Naive B cell (primary cell): ENCODE measurements at places on chromosomes 3 and 15.

DNA sequence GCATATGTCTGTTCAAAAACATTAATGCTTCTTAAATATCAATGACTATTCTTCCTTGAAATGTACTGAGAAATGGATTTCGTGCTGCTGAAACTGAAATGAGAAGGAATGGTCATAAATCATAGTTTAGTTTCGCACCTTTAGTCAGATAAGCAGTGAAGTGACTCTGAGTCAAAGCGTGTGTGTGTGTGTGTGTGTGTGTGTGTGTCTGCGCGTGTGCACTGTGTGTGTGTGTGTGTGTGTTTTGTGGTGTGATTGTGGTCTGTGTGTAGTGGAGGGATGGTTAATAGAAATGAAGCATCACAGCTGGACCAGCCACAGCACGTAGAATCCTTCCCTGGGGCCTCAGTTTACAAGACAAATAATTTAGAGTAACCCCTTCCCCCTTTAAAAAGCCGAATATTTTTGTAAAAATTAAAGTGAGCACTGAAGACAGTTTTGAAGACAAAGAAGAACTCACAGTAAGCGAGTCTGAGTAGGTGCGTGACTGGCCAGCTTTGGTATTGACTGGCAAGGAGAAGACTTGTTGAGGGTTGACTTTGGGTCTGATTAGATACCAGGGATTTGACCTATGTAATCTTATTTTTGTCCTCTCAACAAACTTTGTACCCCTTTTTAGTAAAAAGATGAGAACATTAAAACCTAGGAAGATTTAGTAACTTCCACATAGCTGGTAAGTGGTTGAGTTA is 202.0 kb upstream of the IL12A start:
- no peak for DNase-seq

GRCh38 chr3:170178651-170179050 is 2.9 kb downstream of the PHC3 start:
- no peak for DNase-seq

DNA sequence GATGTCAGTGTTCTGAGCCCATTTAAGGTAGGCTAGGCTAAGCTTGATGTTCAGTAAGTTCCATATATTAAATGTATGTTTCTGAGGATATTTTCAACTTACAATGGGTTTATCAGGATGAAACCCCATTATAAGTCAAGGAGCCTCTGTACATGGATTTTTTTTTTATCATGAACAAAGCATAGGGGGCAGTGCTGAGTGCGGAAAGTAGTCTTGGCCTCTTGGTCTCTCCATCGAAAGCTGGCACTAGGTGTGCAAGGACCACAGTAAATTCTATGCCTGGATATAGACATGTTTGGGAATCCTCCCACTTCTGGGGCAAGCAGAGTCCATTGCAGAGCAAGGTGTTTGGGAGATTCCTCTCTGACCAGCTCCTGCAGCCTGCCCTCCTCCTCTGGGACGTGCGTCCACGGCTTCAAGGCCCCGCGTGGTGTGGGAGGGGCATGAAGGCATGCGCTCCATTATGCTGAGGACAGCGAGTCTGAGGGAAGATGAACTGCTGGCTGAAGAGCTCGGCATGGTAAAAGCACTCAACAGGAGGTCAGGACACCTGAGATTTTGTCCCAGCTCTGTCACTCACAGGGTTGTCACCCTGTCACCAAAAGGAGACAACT is 122.9 kb upstream of the LIPC start:
- no peak for DNase-seq

GRCh38 chr15:25787381-25787780 is 75.7 kb downstream of the ATP10A start:
- DNase-seq = no peak

GRCh38 chr3:133927540-133928066 is 31.9 kb upstream of the RAB6B start:
- DNase-seq = peak; percentile 87

DNA sequence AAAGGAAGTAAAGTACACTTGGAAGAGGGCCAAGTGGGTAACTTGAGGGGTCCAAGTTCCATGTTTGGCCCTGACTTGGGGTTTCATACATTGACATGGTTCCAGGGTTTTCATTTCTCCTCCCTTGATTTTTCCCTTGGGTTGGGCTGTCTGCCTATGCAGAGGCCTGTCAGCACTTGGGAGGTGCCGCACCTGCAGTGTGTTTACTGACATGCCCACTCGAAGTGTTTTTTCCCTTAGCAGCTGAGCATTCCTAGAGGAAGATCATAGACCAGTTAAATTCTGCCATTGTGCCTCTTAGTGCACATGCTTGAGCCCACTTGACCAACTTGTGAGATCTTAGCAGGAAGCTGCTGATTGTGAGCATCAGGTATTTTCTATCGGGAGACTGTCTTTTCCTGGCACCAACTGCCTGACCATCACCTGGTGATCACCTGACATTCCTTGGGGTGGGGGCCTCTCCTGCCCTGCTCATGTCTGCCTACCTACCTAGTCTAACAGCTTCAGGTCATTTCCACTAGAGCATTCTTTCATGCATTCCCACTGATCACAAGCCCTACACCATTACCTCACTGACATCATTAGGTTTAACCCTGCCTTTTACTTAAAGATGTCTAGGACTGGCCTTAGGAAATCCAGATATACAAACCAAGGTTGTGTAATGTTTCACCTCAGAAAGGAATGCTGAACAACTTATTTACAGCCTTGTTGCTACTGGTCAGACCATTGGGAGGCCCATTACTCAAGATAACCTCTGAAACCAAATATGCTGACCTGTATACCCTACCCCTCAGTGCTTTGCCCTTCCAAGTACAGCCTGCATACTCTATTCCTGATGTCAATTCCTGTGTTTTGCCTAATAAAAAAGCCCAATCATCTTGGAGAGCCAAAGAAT is 68.3 kb downstream of the CD47 start:
- DNase-seq = no peak

- DNase-seq = no peak
Measured at GRCh38 chr3:172987273-172987672, 153.8 kb downstream of the SPATA16 start.

DNA sequence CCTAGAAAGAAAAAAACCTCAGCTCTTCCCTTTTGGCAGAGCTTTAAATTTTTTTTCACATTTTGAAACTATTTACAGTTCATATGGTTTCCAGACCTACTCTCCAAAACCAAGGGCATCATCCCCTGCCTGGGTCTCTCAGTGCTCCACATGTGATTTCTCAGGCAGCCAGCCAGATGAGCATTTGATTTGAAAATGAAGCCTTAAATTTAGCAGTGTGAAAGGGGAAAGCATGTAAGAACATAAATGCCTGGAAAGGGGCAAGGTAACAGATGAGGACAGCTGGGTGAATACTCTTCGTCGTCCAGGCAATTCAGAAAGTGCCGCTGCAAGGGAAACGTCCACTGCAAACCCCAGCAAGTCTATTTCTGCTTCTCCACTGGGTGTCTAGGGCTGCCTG is 94.8 kb downstream of the ATP8B4 start:
- no peak for DNase-seq

DNA sequence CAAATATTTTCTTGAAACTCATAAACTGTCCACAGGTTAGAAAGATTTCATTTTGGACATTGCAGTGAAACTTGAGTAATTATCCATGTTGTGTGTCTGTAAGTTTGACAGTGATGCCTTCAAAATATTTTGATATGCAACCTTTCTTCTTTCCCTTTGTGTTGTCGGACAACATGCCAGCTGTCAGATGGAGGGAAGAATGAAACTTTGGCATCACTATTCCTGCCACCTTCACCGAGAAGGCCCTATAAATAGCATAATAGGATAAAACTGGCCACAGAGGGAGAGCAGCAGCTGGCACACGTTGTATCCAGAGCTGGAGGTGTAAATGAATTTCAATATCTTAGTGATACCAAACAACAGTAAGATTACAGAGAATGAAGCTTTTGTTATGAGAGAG is 436.7 kb upstream of the CFAP20DC start:
- no peak for DNase-seq

DNA sequence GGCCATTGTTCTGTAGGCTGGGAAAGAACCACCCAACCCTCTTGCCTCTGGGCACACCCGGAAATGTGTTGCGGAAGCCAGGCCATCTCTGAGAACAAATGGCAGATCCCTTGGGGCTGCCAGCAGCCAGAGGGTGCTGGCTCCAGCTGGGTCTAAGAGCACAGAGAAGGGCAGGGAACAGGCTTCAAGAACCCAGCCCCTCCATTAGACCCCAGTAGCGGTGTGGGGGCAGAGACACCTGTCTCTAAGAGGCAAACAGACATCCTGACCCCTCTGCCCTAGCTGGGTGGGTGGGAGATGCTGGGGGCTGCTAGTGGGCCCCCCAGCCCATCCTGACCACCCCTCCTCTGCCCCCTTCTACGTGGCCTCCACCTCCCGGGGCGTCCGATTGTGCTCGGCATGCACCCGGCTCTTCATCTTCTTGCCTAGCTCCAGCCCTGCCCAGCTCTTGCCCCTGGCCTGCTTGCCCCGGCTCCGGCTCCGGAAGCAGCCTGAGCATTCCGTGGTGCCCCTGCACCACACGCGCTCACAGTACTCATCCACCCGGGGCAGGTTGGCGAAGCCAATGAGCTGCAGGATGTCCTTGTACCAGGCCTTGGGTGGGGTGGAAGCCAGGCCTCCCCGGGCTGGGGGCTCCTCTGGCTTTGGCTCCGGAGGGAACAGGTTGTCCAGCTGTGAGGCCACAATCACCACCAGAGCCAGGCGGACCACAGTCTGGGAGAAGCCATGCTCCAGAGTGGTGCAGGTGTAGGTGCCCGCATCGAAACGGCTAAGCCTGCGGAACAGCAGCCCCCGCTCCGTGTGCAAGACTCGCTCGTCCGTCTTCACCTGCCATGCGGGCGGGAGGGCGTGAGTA is 9.4 kb downstream of the SEMA3G start:
- no peak for DNase-seq

- DNase-seq = no peak
Measured at GRCh38 chr15:76151599-76151974, 91.8 kb downstream of the TMEM266 start.

DNA sequence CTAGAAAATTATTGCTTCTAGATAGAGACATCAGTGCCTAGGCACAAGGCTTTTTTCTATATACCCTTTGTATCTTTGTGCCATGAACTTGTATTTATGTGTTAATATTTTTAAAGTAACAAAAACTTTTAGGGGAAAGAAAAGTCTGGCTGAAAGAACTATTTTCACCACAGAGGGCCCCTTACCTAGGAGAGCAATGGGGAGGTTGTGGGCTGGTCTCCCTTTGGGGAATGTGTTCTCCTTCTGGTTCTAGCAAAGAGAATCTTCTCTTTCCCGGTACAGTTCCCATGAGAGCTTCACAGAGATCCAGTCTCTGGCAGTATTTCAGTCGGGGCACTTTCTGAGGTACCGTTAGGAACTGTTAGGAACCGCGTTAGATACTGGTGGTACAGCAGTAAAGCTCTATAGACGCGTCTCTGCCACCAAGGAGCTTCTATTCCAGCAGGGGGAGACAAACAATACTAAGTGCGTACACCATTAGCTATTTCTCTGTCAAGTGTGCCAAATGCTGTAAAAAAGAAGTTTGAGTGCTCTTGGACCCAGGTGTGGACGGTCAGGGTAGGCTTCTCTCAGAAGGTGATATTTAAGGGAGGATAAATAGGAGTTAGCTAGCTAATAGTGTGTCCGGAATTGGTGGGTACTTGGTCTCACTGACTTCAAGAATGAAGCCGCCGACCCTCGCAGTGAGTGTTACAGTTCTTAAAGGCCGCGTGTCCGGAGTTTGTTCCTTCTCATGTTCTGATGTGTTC is 4.6 kb upstream of the EPB42 start:
- DNase-seq = peak; percentile 67

DNA sequence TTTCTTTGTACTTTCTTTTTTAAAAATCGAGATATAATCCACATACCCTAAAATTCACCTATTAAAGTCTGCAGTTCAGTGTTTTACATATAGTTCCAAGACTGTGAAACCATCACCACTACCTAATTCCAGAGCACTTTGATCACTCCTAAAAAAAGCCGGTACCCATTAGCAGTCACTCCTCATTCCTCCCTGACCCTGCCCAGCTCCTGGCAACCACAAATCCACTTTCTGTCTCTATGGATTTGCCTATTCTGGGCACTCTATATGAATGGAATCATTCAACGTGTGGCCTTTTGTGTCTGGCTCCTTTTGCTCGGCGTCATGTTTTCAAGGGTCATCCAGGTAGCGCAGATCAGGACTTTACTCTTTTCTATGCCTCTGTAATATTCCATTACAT is 17.3 kb downstream of the TRPM1 start:
- no peak for DNase-seq

DNA sequence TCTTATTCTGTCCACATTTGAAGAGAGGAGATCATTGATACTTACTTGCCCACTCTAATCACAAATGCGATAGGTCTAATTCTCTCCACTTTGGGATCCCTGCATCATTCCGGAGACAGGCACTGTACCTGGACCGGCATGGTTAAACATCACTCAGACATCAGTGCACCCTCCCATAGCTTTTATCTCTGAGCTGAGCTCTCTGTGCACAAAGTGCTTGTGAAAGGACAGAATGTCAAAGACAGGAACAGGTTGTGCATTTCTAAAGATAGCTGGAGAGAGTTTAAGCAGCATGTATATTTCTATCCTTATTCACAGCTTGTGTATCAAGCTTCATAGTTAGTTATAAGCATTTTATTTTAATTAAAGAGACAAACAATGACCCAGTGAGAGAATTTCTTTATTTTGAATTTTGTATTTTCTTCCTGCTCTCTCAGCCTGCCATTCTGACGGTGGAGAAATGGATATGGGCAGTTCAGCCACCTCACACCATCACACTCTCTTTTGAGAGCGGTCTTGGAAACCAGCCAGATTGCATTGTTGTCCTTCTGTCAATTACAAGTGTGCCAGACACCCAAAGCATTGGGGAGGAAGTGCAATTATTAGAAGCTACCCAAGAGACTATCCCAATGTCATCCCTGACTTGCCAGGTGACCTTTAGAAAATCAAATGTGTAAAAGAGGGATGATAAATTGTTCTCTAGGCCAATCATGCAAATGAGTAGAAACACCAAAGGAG is 65.2 kb upstream of the CHL1 start:
- DNase-seq = no peak

DNA sequence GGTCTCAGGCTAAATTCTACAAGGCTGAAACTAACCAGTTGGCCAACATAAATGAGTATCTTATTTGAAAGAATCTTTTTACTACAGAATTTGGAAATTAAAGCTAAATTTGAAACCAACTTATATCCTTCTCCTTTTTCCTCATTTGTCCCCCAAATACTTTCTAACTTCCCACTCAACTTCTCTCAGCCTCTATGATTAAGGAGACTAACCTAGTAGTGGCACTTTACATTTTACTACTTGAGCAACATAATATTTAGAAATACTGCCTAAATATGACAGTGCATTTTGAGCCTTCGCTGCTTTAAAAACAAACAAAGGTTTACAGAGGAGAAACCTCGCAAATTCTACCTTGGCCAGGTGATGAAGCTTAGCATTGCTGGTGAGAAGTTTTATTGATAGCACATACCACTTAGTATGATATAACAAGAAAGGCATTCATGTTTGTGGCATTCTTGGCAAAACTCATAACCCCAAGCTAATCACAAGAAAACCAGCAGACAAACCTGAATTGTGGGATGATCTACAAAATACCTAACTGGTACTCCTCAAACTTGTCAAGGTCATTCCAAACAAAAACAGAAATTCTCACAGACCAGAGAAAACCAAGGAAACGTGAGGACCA is 432.1 kb upstream of the CFAP20DC start:
- no peak for DNase-seq
